ENCODE measurements at places on chromosomes 5 and 9. TPM values are rescaled to one million over a fixed set of nuclear protein-coding genes. Genes with fewer than 3 reads are reported as not detected.

The IL4 gene
- not detected for total RNA-seq

The GCNT1 gene
- total RNA-seq: 1.6 TPM

The ZNF618 gene
- total RNA-seq: 60.8 TPM

The IFNA10 gene
- total RNA-seq: not detected

The SCGB3A2 gene
- not detected for total RNA-seq

The CD14 gene
- total RNA-seq: 0.28 TPM

The APBA1 gene
- 4.4 TPM for total RNA-seq

DNA sequence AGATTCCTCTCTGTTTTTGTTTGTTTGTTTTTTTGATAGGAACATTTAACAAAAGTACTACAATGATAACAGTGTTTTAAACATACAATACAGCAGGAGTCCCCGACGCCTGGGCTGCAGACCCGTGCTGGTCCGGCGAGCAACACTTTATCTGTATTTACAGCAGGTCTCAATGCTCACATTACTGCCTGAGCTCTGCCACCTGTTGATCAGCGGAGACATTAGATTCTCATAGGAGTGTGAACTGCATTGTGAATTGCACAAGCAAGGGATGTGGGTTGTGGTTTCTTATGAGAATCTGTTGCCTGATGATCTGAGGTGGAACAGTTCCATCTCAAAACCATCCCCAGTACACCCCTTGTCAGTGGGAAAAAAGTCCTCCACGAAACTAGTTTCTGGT lies 1068.5 kb upstream of the CDH10 start:
- no peak for DNase-seq

GRCh38 chr9:33942471-33943083 lies 106.1 kb downstream of the UBAP2 start:
- no peak for DNase-seq

- no peak for DNase-seq
Observed at GRCh38 chr5:32572778-32573480, 12.4 kb upstream of the SUB1 start.

DNA sequence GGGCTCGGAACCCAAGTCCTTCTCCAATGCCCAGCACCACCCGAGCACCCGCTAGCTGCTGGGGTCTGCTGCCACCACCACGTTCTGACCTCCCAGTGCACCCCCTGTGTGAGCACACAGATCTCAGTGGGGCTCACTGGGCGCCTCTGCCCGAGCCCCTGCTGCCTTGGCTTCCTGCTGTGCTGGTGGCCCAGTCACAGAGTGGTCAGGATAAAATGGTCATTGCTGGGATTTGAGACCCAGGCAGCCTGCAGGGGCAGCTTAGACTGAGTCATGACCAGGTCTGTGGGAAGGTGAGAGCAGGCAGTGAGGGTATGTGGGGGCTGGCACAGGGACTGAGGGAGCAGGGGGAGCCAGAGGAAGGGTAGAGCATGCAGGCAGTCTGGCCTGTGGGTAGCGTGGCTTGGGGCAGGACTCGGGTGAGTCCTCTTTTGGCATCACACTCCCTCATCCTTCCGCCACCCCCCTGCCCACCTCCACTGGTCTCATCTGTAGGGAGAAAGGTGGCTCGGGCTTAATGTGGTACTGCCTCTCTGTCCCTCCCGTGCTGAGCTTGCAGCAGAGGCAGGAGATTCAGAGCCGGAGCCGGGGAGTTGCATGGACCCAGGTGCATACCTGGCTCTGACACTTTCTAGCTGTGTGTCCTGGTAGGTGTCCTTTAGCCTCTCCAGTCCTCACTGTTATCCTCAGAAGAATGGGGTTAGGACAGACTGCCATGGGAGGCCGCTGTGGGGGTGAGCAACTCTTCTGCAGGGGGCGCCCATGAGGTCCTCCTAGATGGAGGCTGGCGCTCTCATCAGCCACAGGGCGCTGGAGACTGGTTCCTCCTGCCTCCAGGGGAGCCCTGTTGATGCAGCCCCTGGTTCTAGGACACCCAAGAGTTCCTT lies 32.1 kb downstream of the USP20 start:
- no peak for DNase-seq

GRCh38 chr5:96236831-96237230 lies 196.2 kb downstream of the PCSK1 start:
- DNase-seq: no peak

DNA sequence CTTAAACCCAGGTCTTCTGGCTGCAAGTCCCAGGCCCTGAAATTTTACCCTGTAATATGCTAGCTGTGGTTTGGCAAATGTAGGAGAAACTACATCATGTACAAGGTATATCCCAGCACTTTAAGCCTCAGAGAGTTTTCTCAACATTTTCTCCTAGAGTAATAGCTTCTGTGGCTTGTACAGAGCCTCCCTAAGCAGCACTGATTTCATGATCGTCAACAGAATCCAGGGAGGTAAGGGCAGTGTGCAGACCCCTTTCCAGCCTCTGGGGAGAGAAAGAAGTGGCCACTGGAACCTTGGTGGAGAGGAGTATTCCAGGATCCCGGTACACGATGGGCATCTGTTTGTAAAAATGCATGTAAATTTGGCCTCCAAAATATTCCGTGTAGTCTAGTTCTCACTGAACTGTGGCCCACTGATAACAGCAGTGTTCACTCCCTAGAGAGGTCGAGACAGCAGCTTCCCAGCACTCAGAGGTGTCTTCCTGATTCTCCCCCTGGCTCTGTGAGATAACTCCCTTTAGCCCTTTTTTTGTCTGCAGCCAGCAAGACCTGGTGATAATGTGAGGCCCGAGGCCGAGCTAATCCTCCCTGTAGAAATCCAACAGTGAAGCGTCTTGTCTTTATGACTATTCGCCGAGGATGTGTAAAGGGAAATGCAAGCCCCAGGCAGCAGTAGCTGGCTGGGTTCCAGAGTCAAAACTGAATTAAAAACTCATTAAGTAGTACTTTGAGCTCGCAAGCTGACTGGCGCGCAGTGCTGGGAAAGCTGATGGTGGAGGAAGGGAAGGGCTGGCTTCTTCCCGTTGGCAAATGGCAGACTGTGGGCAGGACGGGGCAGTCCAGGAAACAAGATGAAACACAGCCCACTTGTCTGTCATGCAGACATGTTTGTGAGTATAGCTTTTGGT lies 59.0 kb downstream of the MAP1B start:
- no peak for DNase-seq

GRCh38 chr5:56269216-56269927 lies 36.2 kb upstream of the ANKRD55 start:
- peak; percentile 18 for DNase-seq

DNA sequence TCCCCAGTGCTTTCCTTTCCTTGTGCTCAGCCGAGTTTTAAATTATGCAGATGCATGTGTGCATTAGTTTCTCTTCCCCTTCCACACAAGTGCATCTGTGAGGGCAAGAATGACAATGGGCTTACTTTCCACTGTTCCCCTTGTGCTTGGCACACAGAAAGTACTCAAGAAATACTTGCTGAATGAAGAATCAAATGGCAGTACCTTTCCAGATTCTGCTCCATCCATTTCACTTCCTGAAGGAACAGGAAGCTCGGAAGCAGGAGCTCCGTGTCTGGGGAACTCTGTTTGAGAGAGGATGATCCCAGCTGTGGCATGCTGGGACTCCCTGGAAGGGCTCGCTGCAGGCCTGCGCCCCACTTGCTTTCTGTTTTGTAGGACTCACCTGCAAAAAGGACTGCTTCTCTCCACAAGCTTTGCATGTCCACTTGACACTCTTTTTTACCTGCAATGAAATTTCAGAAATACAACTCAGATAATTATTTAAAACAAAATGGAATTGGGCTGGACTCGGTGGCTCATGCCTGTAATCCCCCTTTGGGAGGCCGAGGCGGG lies 5.5 kb downstream of the MRNIP start:
- DNase-seq: no peak

DNA sequence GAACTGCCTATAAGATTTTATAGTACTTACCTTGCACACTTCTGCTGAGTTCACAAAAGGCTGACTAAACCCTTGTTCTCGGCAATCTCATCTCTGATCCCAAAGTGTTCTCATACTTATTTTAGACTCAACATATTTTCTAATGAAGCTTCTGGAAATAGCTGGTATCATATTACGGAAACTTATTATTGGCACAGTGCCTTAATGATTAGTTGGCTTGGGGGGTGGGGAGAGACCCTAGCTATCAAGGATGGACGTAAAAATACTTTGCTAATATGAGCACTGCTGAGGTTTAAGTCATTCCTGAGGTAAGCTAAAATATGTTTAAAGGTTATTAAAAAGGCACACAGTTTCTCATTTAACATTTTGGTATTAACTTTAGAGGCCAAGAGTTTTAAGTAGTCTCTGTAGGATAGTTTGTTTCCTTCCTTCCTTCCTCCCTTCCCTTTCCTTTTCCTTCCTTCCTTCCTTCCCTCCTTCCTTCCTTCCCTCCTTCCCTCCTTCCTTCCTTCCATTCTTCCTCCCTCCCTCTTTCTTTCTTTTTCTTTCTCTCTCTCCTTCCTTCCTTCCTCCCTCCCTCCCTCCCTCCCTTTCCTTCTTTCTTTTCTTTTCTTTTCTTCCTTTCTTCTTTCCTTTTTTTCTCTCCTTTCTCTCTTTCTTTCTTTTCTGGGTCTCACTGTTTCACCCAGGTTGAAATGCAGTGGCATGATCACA lies 31.5 kb downstream of the ZSWIM6 start:
- DNase-seq: no peak

DNA sequence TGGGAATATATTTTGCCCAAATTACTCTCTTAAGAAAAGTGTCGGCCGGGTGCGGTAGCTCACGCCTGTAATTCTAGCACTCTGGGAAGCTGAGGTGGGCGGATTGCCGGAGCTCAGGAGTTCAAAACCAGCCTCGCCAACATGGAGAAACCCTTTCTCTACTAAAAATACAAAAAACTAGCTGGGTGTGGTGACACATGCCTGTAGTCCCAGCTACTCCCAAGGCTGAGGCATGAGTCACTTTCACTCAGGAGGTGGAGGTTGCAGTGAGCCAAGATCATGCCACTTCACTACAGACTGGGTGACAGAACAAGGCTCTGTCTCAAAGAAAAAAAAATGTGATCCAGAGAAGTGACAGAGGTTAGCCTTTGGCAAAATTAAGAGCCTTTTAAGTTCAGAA lies 26.4 kb upstream of the TMEM171 start:
- DNase-seq: no peak

DNA sequence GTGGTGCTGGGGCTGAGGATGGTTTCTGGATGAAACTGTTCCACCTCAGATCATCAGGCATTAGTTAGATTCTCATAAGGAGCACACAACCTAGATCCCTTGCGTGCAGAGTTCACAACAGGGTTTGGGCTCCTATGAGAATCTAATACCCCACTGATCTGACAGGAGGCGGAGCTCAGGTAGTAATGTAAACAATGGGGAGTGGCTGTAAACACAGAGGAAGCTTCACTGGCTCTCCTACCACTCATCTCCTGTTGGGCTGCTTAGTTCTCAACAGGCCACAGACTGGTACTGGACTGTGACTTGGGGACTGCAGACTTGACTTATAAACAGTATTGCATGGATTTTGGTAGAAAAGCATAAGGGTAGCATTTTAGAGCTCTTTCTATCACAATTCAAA lies 870.7 kb upstream of the CDH10 start:
- DNase-seq: no peak

DNA sequence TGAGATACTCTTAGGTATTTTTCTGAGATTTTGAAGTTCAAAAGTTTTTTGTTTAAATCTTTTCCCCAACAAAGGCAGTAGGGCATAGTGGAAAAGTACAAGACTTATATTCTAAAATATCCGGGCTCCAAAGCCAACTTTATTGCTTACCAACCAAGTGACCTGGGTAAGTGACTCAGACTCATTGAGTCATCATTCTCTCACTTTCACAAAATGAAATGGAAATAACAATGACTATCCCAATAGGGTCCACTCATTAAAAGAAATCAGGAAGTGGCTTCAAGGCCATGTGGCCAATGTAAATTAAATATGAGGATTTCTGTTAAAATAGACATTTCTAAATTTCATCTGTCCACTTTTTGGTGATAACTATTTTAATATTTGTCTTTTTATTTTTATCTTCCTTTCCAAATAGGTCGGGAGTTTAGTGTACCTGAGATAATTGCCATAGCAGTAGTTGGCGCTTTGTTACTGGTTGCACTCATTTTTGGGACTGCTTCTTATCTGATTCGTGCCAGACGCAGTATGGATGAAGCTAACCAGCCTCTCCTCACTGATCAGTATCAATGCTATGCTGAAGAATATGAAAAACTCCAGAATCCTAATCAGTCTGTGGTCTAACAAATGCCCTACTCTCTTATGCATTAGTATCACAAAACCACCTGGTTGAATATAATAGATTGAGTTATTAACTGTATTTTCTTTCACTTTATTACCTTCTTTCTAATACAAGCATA lies 15.5 kb downstream of the TYRP1 start:
- no peak for DNase-seq

DNA sequence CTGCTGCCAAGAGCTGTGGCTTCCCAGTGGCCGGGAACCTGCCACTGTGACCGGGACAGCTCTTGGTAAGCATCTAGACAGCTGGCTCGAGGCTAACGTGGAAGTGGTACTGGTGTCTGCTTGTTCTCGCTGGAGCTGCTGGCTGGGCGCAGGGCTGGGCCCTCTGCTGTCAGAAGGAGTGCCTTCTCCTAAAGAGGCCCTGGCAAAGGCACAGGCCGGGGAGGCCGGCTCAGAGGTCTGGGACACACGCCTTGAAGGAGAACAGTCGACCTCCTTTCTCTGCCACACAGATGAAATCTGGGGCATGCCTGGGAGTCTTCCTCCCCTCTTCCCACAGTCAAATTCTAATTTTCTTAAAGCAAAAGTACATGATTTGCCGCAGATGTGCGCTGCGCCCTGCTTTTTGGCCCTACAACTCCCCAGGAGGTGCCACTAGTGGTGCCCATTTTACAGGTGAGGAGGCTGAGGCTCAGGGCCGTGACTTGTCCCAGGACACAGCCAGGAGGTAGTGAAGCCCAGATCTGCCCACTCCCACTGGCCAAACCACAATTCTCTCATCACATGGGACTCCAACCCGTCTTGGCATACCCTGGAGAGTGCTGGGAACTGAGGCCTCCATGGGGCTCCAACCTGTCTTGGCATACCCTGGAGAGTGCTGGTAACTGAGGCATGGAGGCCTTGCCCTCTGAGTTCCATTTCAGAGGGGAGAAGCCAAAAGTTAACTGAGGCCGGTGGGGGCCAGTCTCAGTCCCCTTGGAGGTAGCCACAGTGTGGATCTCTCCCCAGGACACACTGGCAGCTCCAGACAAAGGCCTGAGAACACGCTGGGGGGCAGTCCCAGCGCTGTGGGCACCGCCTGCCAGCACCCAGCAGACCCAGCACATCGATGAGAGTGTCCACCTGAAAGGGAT lies 12.0 kb upstream of the RXRA start:
- DNase-seq: no peak

- no peak for DNase-seq
Observed at GRCh38 chr9:99183616-99184015, 38.1 kb downstream of the ALG2 start.

DNA sequence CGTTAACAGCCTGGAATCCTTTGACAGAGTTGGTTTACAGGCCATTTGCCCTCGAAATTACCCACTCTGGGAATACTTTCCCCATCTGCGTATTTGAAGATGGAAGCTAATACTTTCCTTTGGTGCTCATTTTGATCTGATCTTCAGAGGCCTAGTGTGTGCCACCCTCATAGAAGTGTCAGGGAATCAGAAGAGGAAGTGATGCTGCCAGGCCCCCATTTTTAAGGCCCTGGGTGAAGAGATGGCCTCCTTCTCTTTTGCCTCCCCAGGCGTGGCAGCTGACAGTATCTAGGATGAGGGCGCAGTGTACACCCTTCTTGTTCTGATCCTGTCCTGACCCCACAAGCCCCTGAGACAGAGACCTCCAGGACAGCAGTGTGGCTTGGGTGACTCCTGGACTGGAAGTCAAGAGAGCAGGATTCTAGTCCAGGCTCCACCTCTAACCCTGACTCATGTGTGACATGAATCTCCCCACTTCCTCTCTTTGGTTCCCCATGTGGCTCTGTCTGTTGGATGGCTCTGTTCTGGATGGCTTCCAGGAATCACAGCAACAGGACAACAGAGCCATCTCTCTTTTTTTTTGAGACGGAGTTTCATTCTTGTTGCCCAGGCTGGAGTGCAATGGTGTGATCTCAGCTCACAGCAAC lies 27.8 kb downstream of the CSF1R start:
- DNase-seq: no peak

Measured in neural crest cell (in vitro differentiated cells).